Stimulated activated CD4-positive, alpha-beta T cell treated with anti-CD3 and anti-CD28 coated beads, Interleukin-1b, Interleukin-23, amount 100 ng/mL, for 1 hour (primary cell): ENCODE measurements at places on chromosomes 16 and 17.

DNA sequence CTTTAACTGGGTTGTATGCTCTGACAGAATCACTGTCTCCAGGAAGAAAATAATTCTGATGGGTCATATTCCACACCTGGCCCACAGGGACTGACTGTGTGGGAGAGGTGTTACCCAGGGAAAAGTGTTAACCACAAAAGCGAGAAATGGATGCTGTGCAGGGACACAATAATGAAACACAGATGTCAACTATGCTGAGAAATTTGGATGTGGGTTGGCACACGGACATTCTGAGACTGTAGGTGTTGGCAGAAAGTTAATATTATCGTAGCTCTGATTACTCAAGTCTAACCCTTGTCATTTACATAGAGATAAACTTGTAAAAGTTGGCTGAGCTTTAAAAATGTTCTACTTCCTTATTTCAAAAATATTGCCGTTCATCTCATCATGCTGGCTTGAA, 19.6 kb downstream of the TMC5 start:
- no peak for DNase-seq

GRCh38 chr17:49397586-49397985, 17.1 kb downstream of the PHB1 start:
- DNase-seq: no peak

GRCh38 chr16:12228602-12229499, 252.3 kb downstream of the SNX29 start:
- no peak for DNase-seq

- no peak for DNase-seq
Measured at GRCh38 chr17:62008294-62008693, 56.8 kb downstream of the MED13 start.

- DNase-seq: peak; percentile 22
Measured at GRCh38 chr17:38428112-38428642, at the start of gene ARHGAP23. TSS of gene ARHGAP23 (plus strand) at chr17:38428464. CDS start at chr17:38428486, 22 bp downstream.

DNA sequence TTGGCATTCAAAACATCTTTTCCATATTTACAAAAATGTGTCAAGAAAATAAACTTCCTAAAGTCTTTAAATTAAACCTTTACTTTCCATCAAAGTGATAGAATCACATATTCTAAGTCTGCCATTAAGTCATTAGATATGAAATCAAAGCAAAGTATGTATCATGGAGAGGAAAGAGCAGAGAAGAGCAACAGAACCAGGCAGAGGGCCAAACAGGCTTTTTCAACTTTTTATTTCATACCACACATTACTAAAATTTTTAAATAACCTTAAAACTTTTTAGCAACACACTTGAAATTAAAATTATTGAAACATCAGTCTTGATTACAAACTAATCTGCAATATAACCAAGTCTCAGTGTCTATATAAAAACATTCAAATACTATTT, 13.8 kb downstream of the SIAH1 start:
- no peak for DNase-seq

- DNase-seq: no peak
Measured at GRCh38 chr16:19935694-19936093, 51.0 kb upstream of the GPRC5B start.

- DNase-seq: no peak
Measured at GRCh38 chr16:2777903-2778629, 986 bp upstream of the ELOB start.

- no peak for DNase-seq
Measured at GRCh38 chr17:35161281-35161761, 13.7 kb downstream of the UNC45B start.

DNA sequence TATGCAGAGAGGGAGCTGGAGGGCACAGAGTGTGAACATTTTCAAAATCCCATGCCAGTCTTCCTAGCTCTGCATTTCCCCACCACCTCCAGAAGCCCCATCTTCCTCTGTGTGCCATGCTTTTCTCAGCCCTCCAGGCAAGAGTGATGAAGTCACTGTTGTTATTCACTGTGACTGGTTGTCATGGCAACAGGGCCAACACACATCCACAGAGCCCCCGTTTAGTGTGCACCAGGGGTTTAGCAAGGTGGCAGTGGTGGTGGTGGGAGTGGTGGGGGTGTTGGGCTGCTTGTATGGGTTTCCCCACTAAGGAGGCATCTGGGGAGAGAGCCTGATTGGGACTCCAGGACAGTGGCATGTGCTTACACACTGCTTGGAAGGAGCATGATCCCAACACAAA, 309.9 kb upstream of the ASIC2 start:
- DNase-seq: no peak
